Caco-2 (cell line): ENCODE measurements at places on chromosomes 7 and 10. TPM values are rescaled to one million over a fixed set of nuclear protein-coding genes. Genes with fewer than 3 reads are reported as not detected.

Gene SEMA3E
- total RNA-seq: 0.20 TPM in 1 of 2 replicates, not detected in the other

Gene NME8
- not detected in 2 replicates for total RNA-seq

Gene CCDC3
- total RNA-seq: 1.9 and 3.2 TPM in 2 replicates

Gene MYO1G
- total RNA-seq: 0.19 and 0.36 TPM in 2 replicates

Gene CALU
- total RNA-seq: 171 and 184 TPM in 2 replicates

Gene TMEM184A
- 16.5 and 22.0 TPM in 2 replicates for total RNA-seq

Gene RARRES2
- not detected in 2 replicates for total RNA-seq

Gene MRLN
- total RNA-seq: 0.88 and 0.98 TPM in 2 replicates
